Activated CD4-positive, CD25-positive, alpha-beta regulatory T cell (primary cell): ENCODE measurements at places on chromosomes 7 and 10.

GRCh38 chr10:98568551-98568950, 121.8 kb upstream of the HPS1 start:
- DNase-seq: no peak

- DNase-seq: no peak
These were observed 116.5 kb downstream of the ATXN7L1 start for GRCh38 chr7:105759670-105760550.

- no peak for DNase-seq
These were observed 2.1 kb upstream of the BNIP3 start for GRCh38 chr10:131983780-131984179.

DNA sequence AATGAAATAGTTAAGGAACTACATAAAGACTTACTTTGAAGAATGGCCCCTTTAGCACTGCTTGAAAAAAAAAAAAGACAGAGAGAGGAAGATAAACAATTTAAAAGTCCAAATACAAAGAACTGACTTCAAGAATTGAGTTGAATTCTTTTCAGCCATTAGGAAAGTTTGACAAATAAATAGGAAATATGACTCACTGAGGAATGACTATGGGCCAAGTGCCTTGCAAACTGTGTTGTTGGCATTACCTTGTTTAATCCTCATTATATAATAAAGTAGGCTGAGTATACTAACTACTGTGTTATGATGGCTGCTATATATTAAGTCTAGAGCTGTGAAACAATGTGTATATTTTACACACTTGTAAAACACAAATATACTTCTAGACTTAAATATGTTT, 151.1 kb downstream of the ELMO1 start:
- DNase-seq: no peak

GRCh38 chr7:114095885-114096284, 177.1 kb upstream of the PPP1R3A start:
- DNase-seq: no peak

DNA sequence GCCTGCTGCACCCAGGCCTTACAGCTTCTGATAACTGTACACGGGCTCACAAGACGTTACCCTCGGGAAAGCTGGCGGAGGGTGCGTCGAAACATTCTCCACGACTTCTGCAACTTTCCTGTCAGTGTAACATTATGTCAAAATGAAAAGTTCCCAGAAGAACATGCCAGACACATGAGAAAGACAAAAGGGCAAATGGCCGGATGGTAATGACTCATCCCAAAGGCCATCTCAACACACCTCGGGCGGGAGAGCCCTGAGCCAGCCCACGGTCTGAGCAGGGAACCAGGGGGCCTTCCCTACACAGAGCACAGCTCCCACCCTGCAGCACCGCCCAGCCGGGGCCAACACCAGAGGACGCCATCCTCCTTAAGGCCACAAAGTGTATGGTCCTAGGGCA, 118.7 kb downstream of the MAD1L1 start:
- DNase-seq: no peak

GRCh38 chr7:83153419-83153818, 9.3 kb downstream of the PCLO start:
- no peak for DNase-seq

- no peak for DNase-seq
These were observed 1.2 kb downstream of the HIPK2 start for GRCh38 chr7:139776486-139777132.

DNA sequence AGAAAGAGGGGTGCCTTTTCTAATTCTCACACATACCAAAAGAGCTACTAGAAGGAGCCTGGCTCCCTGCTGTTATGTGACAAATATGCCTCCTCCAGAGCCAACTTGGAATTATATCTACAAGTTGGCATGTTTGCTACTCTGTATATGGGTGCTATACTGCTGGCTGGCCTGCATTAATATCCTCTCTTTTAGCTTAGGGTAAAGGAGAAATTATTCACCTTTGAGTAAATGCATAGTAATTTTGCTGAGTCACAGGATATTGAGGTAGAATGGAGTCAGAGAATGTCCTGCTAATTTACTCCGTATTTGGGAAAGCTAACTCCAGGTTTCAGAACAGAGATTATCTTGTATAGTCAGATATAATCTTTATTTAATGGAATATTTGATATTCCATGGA, 24.2 kb upstream of the LIPN start:
- DNase-seq: no peak

GRCh38 chr10:78904196-78904595, 164.6 kb upstream of the ZMIZ1 start:
- DNase-seq: no peak

DNA sequence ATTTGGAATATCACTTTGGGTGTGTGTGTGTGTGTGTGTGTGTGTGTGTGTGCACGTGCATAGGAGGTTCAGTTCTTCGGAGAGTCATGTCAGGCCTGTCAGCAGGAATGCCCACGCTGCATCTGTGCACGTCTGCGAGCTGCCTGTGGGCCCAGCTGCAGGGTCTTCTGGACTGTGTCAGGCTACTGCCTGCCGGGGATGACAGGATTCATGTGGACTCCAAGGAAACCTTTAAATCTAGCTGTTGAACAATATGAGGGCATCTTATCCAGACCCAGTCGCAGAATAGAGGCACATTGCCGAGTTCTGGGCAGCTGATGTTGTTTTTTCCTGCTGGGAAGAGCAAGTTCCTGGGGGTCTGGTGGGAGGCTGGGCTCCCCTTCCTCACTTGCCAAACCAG, 19.0 kb downstream of the AQP1 start:
- no peak for DNase-seq

GRCh38 chr7:139054101-139054500, 18.3 kb upstream of the ZC3HAV1L start:
- no peak for DNase-seq

- no peak for DNase-seq
These were observed 67.8 kb downstream of the TAF3 start for GRCh38 chr10:7886056-7886455.

GRCh38 chr7:149733924-149734790, 39.2 kb downstream of the ZNF467 start:
- no peak for DNase-seq

GRCh38 chr7:30531286-30531685, 26.7 kb upstream of the GGCT start:
- no peak for DNase-seq

DNA sequence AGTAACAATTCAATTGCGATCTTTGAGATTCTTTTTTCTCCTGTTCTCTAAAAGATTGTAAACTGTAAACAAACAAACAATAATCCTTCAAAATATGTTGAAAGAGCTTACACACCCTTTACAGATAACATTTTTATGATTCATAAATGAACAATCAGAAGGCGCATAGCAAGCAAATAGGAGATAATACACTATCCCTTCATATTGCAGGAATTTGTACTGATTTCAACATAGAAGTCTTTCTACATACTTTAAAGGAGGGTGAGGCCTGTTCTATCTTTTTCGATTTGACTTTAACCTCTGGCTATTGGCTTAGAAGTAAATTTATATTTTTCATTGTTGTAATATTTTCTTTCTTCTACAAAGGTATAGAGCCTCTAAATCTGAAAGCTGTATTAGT, 57.2 kb downstream of the TFEC start:
- no peak for DNase-seq

DNA sequence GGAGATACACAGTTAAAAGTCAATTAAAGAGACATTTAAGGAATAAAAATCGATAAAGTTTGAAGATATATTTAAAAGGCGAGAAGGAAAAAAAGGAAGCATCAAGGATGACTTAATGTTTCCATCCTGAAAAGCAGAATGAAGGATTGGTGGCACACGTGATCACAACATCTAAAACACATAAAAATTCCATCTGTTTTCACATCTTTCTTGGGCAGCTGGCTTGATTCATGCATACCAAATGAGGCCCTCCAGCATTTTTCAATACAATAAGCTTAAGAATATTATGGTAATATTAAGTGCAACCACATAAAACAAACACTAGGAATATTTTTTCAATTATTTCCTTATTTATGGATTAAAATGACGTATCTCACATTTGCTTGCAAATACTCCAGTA, 112.6 kb downstream of the TPK1 start:
- no peak for DNase-seq

GRCh38 chr10:92010047-92010735, 86.6 kb downstream of the BTAF1 start:
- no peak for DNase-seq

DNA sequence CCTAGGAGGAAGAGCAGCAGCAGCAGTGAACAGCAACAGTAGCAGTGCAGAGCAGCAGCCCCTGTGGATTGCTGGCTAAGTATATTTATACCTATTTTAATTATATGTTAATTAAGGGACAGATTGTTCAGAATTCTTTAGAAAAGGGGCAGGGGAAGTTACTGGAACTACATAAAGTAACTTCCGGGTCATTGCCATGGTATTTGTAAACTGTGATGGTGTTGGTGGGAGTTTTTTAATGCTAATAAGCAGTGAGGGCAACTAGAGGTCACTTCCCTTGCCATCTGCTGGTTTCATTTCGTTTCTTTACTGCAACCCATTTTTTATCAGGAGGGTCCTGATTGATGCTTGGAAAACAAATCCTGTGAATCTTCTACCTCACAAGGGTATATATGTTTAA, 229.8 kb upstream of the PODXL start:
- no peak for DNase-seq

- no peak for DNase-seq
These were observed 12.2 kb downstream of the LIPF start for GRCh38 chr10:88676283-88677060.

DNA sequence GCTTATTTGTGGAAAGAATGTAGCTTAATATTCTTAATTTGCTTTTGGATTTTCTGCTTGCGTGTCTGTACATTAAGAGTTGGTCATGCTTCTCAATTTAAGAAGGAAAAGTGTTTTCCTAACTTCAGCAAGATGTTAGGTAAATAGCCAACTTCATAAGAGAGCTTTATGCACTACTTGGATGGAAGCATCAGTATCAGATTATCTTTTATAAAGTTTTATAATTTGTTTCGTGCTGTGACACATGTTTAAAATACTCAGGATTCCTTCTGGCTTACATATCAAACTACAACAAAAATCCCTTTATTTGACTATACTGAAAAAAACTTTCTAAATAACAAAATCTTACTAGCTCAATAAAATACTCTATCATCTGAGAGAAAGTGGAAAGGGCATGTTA, 34.8 kb upstream of the AGR2 start:
- no peak for DNase-seq

GRCh38 chr10:13803566-13804554, 217.1 kb downstream of the PRPF18 start:
- DNase-seq: no peak

DNA sequence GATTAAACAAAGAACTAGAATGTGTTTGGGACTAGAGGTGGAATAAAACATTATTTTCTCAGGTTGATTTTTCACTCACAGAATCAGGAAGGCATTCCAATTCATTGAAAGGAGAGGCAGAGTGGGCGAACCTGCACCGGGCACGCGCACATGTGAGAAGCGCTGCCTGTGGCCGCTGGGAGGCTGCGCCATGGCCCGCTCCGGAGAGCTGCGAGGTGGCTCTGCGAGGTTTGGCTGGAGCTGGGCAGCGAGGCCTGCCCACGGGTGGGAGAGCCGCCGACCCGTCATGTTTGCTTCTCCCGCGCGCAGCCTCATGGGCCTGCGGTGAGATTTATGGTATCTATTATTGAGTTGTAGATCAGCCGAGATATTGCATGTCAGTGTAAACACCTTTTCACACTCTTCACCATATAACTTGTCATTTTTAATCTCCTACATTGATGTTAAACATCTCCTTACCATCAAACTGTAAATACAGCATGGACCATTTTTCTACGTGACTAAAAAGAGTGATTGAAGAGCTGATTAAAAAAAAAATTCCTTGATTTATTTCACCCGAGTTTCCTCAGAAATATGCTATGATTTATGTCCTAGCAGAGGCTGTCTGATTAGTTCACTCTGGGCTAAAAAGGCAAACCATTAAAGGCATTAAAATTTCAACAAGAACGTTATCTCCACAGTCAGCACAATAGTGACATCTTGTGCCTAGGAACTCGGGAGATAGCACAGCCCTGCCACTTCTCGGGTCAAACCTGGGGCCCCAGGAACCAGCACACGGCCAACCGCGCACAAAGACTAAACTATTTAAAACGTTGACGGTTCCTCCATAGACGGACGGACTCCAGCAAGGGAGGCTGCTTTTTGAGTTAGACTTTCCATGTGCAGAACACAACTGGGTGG, 96.6 kb upstream of the RNF32 start:
- DNase-seq: no peak

DNA sequence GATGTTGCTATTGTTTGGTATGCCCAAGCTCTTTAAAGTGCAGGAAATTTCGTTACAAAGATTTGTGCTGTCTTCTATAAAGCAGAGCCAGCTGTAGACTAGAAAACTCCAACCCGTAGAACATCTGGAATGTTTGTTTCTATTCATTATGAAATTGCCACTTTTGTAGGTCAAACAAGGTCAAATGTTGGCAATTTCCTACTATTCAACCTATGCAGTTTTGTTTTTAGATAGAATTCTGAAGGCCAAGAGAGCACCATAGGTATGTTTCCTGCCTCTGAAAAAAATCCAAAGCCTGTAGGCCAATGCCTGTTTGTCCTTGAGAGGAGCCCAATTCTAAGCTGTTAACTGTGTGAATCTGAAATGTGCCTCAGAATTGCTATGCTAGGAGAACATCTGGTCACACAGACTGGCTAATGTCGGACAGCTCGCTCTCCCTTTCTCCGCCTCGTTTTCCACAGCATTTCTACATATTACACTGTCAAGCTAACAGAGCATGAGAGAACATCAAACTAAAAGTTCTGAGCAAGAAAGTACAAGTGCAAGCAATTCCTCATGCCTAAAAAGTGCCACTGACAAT, 267.2 kb upstream of the LRGUK start:
- no peak for DNase-seq

GRCh38 chr10:129845111-129845753, 118.8 kb downstream of the EBF3 start:
- DNase-seq: no peak

- no peak for DNase-seq
These were observed 266.5 kb upstream of the MKLN1 start for GRCh38 chr7:131061158-131061557.

DNA sequence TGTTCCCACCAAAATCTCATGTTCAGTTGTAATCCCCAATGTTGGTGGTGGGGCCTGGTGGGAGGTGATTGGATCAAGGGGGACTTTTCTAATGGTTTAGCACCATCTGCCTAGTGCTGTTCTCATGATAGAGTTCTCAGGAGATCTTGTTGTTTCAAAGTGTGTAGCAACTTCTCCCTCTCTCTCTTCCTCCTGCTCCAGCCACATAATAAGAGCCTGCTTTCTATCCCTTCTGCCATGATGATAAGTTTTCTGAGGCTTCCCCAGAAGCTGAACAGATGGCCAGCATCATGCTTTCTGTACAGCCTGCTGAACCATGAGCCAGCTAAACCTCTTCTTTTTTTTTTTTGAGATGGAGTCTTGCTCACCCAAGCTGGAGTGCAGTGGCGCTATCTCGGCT, 910.6 kb downstream of the KCNMA1 start:
- DNase-seq: no peak

GRCh38 chr10:96768136-96768535, 47.8 kb upstream of the PIK3AP1 start:
- no peak for DNase-seq

- DNase-seq: no peak
These were observed 18.9 kb downstream of the PDGFA start for GRCh38 chr7:500521-501420.

- DNase-seq: no peak
These were observed 20.5 kb downstream of the PIP4K2A start for GRCh38 chr10:22693860-22694259.
